Sigmoid colon (tissue), 7 donors: ENCODE measurements at places on chromosomes 5 and 9. TPM values are rescaled to one million over a fixed set of nuclear protein-coding genes. Genes with fewer than 3 reads are reported as not detected.

The SH2D3C gene
- total RNA-seq: 3.1 TPM

The MAP1B gene
- 343 TPM for total RNA-seq

The QRFP gene
- total RNA-seq: not detected

The KCNV2 gene
- not detected for total RNA-seq

The TXNDC15 gene
- 116 TPM for total RNA-seq

The SPATA31C2 gene
- total RNA-seq: not detected

The ARHGEF39 gene
- 3.3 TPM for total RNA-seq

The PCDHB2 gene
- total RNA-seq: 3.2 TPM

The ZNF454 gene
- total RNA-seq: 6.1 TPM

The IL33 gene
- 38.3 TPM for total RNA-seq

The GLDC gene
- total RNA-seq: 1.2 TPM

The GRM6 gene
- total RNA-seq: not detected

The UBE2D2 gene
- total RNA-seq: 74.6 TPM

The PCDHA13 gene
- total RNA-seq: 0.36 TPM

The GLRA1 gene
- total RNA-seq: not detected

The CDC25C gene
- total RNA-seq: not detected

The MARCOL gene
- not detected for total RNA-seq

The PCDHB15 gene
- total RNA-seq: 2.9 TPM
